DMS153 (cell line): ENCODE measurements at places on chromosomes 6 and 20.
A peak's percentile ranks its signal among the peaks of the same experiment; 100 is the strongest.

GRCh38 chr6:104404377-104404776 lies 455.3 kb downstream of the HACE1 start:
- no peak for DNase-seq

- DNase-seq, result no peak
Measured at GRCh38 chr6:116047173-116047933, 13.3 kb downstream of the FRK start.

DNA sequence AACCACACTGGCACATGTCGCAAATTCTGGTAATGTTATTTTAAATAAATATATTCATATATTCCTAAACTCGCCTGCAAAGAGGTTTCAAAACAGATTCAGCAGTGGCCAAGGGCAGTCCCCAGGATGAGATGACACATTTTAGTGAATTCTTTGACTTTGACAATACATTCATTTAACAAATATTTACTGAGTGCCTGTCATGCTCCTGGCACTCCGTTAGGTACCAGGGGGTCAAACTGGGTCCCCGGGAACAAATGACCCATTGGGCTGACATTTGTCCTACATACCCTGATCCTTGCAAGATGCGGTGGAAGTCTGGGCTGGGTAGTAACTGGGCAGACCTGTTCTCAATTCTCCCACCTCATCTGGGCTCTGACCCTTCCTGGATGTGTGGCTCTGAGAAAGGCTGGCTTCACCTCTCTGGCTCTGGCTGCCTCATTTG lies 74.9 kb downstream of the FYN start:
- no peak for DNase-seq

- DNase-seq, result no peak
Measured at GRCh38 chr6:96795481-96795880, 41.8 kb downstream of the GPR63 start.

GRCh38 chr6:26230351-26230750 lies 134.6 kb upstream of the BTN3A2 start:
- DNase-seq, result no peak

DNA sequence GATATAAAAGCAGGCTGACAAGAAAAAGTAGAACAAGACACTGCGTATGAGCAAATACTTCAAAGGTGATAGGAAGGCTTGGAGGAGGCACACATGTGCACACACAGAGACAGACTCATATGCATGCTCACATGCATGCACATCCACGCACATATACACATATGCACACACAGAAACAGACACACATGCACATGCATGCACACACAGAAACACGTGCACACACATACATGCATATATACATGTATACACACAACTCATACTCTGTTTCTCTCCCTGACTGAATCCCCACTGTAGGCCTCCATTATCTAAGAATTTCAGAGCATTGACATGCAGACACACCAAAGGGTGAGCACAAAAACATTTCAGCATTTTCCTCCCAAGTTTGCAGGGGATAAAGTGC lies 43.7 kb downstream of the VGLL2 start:
- DNase-seq, result no peak

- DNase-seq, result peak; percentile 98
Measured at GRCh38 chr6:93419304-93420162, at the start of gene EPHA7. Gene EPHA7, minus strand, starts transcription at chr6:93419559. Its CDS starts 218 bp downstream, at chr6:93419341.

- peak; percentile 40 for DNase-seq
Measured at GRCh38 chr6:166707045-166707444, 80.0 kb upstream of the RPS6KA2 start.

GRCh38 chr20:50750145-50750671 lies 18.8 kb downstream of the PARD6B start:
- no peak for DNase-seq

DNA sequence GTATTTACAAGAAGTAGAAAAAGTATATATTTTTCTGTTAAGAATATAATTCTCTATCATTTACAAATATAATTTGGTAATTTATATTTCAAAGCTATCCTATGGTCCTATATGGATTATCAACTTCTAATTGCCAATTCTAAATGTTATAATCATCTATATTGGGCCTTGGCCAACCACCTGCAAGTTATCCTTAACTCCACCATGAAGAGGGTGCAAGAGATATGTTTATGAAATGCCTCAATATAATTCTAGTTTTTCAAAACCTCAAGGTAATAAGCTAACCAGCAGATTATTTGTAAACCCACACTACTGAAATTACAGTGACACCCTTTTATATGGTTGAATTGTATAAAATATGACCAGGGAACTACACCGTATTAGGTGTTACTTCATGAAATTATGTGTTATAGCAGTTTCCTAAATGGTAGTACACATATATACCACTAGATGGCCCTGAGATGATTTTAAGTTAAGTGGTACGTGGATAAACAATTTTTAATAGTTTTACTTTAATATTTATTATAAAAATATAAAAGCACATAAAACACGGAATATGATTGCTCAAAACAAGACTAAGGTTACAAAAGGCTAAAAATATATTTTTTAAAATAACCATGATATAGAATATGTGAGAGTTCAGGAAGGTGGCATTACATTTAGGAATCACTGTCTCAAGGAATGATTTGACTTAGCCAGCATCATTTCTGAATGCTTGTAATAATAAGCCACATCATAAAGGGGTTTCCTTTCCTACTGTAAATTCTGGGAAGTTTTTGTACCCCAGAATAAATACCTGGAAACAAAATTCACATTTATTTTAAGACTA lies 9.8 kb upstream of the PNISR start:
- no peak for DNase-seq

- DNase-seq, result no peak
Measured at GRCh38 chr20:22805219-22805618, 220.8 kb upstream of the FOXA2 start.

- DNase-seq, result no peak
Measured at GRCh38 chr6:144659202-144660182, 374.4 kb downstream of the UTRN start.

DNA sequence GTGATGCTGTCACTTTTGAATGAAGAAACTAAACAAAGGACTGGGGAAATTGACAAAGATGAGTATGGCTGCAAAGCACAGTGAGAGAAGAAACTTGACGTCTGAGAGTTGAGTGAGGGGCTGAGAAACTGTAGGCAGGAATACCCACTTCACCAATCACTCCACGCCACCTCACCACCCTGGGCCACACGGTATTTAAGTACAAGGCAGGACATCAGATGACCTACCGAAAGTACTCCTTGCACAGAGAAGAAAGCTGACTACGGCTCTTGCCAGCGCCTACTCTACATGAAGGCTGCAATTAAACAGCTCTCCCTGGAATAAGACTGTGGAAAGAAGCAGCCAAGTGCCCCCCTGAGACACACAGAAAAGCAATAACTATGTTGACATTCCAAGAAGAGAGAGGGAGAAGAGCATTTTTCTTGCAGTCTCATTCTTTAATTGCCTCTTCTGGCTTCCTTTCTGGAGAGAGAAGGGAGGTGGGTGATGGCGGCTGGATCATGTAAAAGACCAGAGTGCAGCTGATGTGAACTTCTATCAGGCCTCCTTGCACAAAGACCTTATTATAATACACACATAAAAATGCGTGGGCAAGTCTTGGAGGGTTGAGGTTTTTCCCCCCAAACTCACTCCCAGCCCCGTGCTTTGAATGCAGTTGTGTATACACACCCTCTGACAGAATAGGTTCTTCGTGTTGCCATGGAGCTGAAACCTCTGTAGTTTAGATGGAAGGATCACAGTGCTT lies 44.6 kb downstream of the HIVEP2 start:
- DNase-seq, result no peak

- no peak for DNase-seq
Measured at GRCh38 chr6:77456531-77457248, 6.6 kb downstream of the HTR1B start.

GRCh38 chr6:24907919-24908649 lies 27.7 kb downstream of the RIPOR2 start:
- DNase-seq, result no peak
